Ammon's horn (tissue), 1 donor: ENCODE measurements at places on chromosomes 12 and 14.

DNA sequence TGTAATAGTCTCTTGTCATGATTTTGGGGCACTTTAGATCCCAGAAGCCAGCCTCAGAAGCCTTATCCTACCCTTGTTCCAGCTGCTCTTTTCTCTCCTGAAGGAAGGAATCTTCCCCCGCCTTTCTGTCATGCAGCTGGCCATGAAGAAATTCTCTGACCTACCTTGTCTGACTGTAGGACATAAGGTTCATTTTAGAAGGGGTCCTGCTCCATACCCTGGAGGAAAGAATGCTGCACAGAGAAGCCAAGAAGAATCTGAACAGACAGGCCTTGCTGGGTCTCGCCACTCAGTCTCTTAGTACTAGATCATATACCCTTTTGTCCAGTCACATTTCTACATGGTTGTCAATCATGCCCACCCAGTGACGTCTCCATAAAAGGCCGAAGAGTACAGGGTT lies 6.2 kb upstream of the TMCC3 start:
- no peak for DNase-seq

DNA sequence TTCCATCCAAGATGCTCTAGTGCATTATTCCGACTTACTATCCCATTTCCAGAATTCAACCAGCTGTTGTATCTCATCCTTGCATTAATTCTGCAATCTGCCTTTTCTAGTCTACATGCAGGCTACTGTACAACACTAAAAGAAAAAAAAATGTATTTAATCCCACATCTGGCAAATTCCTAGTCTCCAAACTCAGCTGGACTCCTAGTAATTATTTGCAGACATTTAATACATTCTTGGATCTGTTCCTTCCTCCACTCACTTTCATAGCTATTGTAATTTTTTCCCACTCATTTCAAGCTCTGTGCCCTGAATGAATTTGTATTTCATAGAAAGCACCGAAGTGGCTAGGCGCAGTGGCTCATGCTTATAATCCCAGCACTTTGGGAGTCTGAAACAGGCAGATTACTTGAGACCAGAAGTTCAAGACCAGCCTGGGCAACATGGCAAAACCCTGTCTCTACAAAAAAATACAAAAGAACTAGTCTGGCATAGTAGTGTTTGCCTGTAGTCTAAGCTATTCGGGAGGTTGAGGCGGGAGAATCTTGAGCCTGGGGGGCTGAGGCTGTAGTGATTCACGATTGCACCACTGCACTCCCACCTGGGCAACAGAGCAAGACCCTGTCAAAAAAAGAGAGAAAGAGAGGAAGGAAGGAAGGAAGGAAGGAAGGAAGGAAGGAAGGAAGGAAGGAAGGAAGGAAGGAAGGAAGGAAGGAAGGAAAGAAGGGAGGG lies 39.5 kb upstream of the YAF2 start:
- DNase-seq = no peak

DNA sequence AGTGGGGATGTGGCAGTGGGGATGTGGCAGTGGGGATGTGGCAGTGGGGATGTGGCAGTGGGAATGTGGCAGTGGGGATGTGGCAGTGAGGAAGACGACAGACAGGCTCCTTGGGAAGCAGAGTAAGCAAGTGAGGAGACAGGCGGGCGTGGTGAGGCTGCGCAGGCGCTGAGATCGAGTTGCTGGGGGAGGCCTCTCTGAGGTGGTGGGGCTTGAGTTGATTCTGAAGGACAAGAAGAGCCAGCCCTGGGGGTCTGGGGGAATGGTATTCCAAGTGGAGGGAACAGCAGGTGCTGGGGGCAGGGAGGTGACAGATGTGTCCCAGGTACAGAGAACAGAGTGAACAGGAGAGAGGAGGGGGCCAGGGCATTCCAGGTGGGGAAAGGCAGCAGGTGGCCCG lies 33.8 kb upstream of the TSPAN9 start:
- DNase-seq = no peak

DNA sequence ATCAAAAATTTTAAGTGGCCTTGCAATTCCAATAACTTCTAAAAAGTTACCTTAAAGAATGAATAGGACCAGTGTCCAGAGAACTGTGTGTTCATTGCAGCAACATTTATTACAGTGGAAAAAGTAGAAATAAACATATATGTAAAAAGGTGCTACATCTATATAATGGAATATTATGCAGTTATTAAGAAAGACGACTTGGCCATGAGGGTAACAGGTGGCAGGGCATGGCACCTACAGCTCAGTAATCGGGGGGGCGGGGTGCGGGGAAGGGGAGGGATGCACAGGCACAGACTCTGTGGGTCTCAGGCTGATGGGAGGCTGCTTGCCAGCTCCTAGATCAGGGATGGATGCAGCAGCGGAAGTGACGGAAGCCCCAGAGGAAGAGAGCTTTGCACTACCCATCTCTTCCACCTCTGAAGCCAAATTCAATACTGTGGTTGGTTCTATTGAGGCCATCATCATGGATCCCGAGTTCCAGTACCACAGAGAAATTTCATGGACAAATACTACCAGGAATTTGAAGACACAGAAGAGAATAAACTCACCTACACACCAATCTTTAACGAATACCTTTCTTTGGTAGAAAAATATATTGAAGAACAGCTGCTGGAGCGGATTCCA lies 14.0 kb downstream of the KRT76 start:
- no peak for DNase-seq

DNA sequence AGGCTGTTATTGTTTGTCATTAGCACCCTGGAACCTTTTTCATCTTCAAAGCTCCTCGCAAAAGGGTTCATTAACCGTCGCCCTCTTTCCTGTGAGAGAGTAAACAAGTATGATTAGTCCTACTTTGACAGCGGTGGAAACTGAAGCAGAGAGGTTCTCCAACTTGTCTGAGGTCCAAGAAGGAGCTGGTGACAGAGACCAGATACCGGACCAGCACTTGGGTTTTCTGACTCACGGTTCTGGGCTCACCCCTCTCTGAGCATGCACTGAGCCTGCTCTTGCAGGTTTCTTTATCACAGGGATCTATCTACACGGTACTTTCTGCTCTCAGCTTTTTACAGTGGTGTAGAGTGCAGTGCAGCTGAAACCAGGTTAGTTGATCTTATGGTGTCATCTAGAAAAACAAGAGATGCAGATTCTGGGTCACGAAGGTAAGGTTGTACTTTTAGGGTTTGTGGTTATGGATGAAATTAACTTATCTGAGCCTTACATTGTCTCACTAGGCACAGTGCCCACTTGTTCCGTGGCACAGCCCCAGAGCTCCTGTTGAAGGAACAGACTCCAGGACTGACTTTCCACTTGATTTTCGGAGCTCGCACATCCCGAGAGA lies 62.1 kb downstream of the PPP2R5C start:
- peak; percentile 67 for DNase-seq

DNA sequence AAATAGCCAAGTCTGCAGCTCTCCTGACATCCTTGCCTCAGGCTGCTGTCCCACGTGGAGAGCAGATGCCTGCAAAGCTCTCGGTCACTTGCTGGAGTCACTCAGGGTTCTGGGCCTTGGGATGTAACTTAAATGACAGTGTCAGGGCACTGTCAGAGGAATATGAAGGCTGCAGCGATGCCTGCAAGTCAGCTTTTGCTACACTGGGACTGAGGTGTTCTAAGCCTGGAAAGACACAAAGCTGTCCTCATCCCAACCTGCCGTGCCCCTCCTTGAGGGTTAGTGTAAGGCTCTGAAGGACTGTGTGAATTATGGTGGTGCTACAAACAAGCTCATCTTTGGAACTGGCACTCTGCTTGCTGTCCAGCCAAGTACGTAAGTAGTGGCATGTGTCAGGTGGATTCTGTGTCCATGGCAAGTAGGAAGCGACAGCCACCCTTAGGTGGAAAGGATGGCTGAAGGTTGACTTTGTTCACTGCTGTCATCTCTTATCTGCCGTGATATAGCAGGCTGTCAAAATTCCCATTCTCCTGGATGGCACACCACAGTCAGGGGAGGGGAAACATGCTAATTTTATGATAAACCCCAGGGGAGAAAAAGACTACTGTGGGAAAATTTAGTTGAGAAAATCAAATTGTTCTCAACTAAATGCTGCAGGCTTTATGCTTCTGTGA lies 79.9 kb downstream of the DAD1 start:
- no peak for DNase-seq

DNA sequence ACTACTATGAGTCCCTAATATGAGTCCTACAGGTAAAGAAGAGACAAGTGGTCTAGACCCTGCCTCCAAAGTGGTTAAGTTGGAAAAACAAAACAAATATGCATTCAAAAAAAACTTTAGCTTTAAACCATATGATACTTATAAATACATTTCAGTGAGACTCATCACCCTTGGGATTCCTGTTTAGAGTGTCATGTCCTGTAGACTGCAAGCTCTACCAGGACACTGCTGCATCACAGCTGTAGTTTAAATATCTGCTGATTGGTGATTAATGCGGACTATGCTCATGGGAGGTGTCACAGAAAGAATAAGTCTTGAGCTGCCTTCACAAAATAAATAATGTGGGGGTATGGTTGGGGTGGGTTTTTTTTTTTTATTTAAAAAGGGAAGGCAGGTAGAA lies 8.8 kb upstream of the LGR5 start:
- no peak for DNase-seq

DNA sequence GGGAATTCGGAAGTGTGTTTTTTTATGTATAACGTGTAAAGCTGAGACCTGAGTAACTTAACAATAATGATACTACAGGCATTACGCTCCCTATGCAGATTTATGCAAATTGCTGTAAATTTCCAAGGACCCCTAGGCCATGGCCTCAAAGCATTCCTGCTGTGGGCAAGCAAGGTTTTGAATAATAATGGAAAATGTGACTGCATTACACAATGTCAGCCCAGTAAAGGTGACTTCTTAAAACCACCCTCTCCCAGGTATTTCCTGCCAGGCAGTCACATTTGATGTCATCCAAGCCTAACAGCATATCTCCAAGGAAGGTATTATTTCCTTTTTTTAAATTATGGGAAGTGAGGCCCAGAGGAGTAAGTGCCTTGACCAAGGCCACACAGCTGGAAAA lies 621.0 kb downstream of the BCL11B start:
- no peak for DNase-seq

- DNase-seq = no peak
Observed at GRCh38 chr14:74155287-74155686, 70.5 kb downstream of the LIN52 start.

GRCh38 chr12:110741341-110742095 lies 1.2 kb downstream of the PPP1CC start:
- peak; percentile 58 for DNase-seq

GRCh38 chr14:85798856-85799255 lies 268.9 kb downstream of the FLRT2 start:
- no peak for DNase-seq

DNA sequence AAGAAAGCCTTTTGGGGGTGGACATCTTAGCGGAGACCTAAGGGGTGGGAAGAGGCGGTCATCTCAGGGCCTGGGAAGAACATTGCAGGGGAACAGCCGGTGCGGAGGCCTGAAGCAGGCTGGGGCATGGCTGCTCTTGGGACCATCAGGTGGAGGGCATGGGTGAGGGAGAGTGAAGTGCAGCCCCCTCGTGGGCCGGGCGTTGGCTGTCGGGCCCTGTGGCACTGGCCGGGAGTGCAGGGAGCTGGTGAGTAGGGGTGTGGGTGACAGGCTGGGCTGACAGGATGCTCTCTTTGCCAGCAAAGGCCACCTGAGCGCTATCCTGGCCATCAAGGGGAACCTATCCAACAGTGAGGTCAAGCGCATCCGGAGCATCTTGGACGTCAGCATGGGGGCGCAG lies 11.7 kb downstream of the TNFAIP2 start:
- no peak for DNase-seq

GRCh38 chr14:34348592-34348991 lies 113.4 kb downstream of the SPTSSA start:
- DNase-seq = no peak

GRCh38 chr14:66495218-66496098 lies 9.3 kb downstream of the CCDC196 start:
- peak; percentile 91 for DNase-seq

DNA sequence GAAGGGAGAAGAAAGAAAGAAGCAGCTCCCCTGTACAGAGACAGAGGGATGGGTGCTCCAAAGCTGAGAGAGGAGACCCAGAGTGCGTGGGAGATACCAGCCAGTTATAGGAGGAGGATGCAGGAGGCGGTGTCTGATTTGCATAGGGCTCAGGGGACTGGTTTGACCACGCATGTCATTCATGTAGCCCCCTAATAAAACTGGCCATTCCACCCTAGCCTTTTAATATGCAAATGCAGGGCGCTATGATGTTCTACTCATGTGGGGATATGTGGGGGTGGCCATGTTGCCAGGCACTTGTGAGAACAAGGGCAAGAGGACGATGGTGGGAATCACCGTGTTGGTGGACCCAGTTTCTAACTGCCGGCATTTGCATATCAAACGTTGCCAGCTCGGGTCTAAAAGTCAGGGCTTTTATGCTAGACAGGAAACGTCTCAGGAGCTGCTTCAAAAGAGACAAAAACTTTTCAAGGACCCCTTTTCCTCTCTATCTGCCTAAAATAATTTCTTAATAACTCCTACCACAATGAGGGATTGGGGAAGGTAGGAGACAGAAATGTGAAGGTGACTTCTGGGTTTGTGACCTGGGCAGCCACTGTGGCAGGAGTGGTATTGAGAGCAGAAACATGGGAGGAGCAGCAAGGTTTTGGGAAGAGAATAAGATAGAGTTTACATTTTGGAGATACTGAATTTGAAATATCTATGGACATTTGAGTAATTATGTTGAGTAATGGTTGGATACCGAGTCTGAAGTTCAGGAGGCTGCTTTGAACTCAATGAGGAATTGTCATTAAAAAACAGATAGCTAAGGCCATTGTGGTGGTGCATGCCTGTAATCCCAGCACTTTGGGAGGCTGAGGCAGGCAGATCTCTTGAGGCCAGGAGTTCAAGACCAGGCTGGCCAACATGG lies 2.2 kb upstream of the ATXN3 start:
- no peak for DNase-seq

- DNase-seq = no peak
Observed at GRCh38 chr12:61564466-61564865, 695.7 kb upstream of the USP15 start.

- DNase-seq = peak; percentile 80
Observed at GRCh38 chr14:28754209-28754985, 12.2 kb upstream of the FOXG1 start.

GRCh38 chr12:100899301-100899700 lies 104.7 kb downstream of the ANO4 start:
- DNase-seq = no peak

GRCh38 chr14:57390037-57390805 lies at the start of gene NAA30:
Gene NAA30, plus strand, starts transcription at chr14:57390586. Its CDS starts 372 bp downstream, at chr14:57390958.
- DNase-seq = peak; percentile 89

- no peak for DNase-seq
Observed at GRCh38 chr14:38389681-38390080, 133.8 kb upstream of the CLEC14A start.
